Right cardiac atrium (tissue), 5 donors: ENCODE measurements at places on chromosomes 5 and 9.

DNA sequence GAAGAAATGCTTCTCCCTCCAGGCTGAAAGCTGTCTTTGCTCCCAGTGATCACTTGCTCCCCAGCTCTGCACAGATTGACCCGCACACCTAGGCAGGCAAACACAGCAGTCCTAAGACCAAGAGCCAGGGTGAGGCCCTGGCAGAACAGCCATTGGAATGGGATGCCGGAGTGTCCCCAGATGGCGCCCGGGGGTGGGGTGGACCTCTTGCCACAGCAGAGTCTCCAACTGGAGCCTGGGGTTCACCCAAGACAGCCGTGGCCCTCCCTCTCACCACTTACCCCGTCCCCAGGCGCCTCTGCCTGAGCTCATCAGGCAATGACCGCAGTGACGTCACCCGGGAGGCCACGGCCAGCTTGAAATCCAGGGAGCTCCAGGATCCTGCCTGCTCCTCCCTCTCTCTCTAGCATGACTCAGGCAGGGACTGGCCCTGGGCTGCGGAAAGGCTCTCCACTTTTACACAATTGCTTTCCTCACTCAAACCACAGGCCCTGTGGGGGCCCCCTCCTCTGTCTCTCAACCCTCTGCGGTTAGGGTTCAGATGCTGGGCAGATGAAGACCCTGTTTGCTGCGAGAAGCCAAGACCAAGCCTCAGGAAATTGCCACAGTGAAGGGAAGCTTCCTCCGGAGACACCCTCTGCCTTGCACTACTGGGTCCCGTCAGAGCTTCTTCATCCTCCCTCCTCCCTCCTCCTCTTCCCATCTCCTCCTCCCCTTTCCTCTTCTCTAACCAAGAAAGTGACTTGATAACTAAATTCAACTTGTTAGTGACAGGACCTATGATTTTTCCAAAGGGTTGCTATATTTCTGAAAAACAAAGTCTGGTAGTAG is 24.3 kb upstream of the PTGES start:
- DNase-seq = peak; percentile 98

- DNase-seq = no peak
Measured at GRCh38 chr5:141617682-141618029, 1.1 kb downstream of the DIAPH1 start.

GRCh38 chr9:6495466-6495865 is 82.5 kb downstream of the UHRF2 start:
- no peak for DNase-seq

DNA sequence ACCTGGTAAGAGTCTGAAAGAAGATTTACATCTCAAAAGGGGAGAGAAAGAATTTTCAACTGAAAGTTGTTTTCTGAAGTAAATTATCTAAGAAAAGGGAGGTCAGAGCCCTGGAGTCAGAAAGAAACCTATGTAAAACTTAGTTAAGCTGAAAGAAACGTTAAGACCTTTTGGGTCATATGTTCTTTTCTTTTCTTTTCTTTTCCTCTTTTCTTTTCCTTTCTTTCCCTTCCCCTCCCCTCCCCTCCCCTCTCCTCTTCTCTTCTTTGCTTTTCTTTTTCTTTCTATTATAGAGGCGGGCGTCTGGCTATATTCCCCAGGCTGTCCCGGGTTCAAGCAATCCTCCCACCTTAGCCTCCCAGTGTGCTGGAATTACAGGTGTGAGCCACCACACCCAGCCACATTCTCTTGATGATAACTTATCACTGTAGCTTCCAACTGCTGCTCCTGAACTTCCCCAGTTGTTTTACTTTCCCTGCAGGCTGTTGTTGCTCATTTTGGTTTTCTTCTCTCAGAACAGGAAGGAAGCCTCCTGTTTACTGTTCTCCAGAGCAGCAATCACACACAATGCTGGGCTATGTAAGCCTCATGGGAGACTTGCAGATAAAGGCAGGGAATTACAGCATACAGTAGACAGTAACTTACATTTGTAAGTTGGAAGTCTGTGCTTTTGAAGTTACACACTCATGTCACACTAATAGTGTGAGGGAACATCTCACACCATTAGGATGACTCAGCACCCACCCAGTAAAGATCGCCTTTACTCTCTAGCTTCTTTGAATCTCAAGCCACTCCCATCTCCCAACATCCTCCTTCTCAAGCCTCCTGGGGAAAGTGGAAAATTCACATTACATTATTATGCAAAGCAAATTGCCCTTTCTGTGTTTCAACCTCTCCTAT is 2216.6 kb upstream of the WWC1 start:
- no peak for DNase-seq

- no peak for DNase-seq
Measured at GRCh38 chr9:18923167-18923566, 109.8 kb downstream of the SAXO1 start.

- no peak for DNase-seq
Measured at GRCh38 chr5:138663561-138663960, 88.4 kb upstream of the HSPA9 start.

DNA sequence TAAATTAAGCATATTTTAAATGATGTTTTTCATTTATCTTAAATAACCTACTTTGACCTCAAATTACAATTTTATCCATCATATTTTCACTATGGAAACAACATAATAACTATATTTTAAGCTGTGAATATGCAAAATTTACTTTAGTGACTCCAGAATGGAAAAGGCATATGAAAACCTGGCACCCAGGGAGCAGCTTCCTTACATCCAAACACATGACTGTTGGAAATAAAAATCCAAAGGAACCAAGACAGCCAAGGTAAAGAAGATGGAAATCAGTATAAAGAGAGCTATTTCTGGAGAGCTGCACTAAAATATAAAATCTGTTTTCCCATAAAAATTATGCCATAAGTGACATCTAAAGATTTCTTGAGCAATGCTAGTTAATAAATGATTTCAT is 140.3 kb upstream of the FTMT start:
- DNase-seq = no peak

GRCh38 chr9:77486968-77487367 is 161.2 kb downstream of the GNA14 start:
- no peak for DNase-seq

DNA sequence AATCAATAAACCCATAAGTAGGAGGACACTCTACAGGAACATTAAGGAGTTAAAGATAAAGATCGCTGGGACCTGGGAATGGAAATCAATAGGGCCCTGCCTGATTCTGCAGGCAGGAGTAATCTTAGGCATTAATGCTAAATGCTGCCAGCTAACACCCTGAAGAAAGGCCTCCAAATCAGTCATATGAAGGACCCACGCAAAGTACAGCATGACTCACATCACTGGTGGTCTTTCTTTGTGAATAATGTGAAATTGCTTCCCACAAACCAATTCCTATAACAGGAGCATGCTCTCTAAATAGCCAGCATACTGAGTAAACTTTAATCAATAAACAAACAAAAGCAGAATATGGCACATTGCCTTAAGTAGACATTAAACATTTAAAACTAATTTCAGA is 172.3 kb downstream of the SEMA5A start:
- DNase-seq = no peak

- peak; percentile 95 for DNase-seq
Measured at GRCh38 chr9:130446101-130446861, 1.5 kb downstream of the ASS1 start.

DNA sequence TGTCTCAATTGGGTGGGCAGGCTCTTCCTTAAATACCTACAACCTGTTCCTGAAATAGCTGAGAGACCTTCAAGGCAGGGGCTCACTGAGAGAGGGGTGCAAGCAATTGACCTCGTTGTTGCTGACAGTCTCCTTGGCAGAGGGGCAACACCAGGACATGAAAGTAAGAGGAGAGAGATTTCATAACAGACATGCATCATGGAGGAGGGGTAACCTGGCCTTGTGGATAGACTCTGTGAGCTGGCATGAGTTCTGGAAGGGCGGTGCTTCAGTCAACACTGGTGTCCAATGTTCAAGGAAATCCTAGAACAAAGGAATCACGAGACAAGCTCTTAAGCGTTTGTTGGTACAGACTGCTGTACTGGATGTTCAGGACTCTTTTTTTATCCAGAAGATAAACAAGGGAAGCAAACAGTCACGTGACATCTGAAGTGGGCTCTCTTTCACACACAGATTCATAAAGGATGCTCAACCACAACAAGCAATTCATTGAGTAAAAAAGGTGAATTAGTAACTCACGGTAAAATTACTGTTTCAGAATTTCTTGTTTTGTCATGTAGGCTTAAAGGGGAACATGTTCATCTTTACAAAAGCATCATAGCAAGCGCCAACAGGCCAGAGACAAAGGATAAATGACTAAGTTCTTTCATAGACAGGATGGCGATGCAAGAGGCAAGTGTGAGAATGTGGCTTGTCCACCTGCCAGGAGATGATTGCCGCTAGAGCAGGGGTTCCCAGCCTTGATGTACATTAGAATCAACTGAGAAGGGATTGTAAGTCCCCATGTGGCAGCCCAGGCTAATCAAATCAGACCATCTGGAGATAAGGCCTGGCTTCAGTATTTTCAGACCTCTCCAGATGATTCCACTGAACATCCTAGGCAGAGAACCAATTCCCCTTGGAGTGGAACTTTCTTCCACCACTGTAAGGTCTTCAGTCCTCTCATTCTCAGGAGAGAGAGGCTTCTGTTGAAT is 20.7 kb downstream of the ANKRA2 start:
- no peak for DNase-seq

DNA sequence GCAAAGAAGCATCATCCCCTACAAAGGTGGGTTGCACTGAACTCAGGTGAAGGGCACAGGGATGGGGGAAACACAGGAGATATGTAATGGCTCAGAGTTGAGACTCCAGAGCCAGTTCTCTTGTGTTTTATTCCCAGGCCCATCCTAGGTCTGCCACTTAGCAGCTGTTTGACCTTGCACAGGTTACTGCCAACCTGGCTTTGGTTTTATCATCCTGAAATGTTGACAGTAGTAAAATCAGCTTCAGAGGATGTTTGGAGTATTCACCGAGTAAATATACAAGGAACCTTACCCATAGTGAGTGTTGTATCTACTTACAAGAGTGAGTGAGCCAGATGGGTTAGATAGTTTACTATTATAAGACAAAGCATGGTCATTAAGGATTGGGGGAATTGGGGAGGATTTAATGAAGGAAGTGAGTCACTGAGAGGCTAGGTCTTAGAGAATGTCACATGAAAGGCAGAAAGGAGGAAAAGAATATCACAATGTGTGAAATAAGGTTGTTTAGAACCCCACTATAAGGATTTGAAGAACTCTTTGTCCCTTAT is 141.3 kb downstream of the MAN2A1 start:
- no peak for DNase-seq

DNA sequence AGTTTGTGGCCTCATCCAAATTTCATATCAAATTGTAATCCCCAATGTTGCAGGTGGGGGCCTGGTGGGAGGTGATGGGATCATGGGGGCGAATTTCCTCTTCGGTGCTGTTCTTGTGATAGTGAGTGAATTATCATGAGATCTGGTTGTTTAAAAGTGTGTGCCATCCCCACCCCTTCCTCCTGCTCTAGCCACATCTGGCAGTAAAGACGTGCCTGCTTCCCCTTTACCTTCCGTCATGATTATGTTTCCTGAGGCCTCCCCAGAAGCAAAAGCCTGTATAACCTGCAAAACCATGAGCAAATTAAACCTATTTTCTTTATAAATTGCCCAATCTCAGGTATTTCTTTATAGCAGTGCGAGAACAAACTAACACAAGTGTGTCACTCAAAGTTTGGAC is 71.0 kb upstream of the MOCS2 start:
- DNase-seq = no peak
